ENCODE measurements at places on chromosomes 2 and 18.

- DNase-seq = no peak
Observed at GRCh38 chr18:79377187-79377891, 18.4 kb upstream of the NFATC1 start.

DNA sequence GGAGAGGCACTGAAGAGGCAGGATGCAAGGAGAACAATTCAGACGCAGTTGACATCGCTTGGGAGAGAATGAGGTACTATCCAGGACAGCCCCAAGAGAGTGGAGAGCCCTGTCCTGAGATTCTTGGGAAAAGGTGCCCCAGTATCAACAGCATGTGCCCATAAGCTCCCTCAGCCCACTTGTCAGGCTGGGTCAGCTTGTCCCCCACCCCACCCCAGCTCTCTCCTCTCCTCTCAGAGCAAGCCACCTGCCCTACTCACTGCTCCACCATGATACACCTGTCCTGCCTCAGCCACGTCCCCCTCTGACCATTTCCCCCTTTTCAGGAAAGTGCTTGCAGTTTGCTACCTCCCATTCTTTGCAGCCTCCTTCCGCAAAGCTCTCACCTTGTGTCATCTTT lies 111.8 kb downstream of the XRCC5 start:
- no peak for DNase-seq

DNA sequence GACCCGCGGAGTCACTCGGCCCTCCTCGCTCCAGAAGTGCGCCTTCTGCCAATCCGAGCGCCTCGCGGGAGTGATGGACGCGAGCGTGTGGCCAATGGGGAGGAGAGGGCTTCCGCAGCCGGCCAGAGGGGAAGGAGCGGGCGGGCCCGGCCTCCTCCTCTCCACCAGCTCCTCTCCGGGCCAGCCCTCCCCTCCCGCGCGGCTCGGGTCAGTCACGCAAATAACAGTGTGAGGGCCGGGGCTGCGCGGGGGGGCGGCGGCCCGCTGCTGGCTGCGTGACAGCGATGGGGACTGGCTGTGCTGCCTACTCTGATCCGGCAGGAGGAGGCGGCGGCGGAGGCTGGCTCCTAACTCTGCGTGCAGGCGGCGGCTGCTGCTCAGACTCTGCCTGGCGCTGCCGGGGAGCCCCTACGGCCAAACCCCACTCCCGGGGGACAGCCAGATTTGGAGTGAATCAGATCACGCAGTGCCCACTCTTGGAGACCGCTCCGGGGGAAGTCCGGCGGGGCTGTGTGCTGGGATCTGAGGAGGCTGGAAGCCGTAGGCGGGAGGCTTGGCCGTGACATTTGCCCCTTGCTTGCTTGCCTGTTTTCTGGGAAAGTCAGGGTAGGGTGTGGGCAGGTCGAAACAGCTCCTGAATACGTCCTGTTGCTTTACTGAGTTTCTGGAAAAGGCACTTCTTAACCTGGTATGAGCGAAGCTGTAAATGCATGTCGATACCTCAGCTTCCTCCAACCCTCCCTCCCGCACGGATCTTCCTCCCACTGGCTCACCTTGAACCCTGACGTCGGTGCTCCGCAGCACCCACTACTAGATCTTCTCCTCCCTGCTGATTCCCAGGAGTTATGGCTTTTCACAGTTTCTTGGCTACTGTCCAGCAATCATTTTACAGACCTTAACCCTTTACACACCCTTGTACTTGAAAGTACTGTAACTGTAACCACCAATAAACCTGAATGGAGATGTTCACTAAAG lies 97.9 kb upstream of the SERTAD2 start:
- no peak for DNase-seq

DNA sequence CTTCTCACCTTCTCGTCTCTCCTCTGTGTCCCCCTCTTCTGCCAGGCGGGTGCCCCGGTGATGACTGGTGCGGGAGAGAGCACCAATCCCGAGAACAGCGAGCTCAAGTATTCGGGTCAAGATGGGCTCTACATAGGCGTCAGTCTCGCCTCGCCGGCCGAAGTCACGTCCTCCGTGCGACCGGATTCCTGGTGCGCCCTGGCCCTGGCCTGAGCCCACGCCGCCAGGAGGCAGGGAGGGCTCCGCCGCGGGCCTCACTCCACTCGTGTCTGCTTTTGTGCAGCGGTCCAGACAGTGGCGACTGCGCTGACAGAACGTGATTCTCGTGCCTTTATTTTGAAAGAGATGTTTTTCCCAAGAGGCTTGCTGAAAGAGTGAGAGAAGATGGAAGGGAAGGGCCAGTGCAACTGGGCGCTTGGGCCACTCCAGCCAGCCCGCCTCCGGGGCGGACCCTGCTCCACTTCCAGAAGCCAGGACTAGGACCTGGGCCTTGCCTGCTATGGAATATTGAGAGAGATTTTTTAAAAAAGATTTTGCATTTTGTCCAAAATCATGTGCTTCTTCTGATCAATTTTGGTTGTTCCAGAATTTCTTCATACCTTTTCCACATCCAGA lies 31.3 kb downstream of the GATA6 start:
- DNase-seq = no peak

DNA sequence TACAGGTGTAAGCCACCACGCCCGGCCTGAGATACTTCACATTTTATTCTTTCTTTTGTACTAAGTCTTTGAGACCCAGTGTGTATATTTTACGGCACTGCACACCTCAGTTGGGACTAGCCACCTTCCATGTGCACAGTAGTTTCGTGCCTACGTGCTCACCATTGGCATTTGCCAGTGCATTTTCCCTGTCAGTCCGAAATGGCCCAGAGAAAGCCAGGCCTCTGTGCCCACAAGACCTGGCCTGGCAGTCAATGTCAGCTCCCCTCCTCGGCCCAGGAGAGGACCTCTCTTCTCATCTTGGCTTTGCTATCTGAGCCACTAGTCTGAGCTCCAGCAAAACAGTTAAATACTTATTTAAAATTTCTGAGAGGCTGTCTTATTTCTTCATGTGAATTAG lies 147.8 kb upstream of the KLHL29 start:
- no peak for DNase-seq

- DNase-seq = no peak
Observed at GRCh38 chr18:60111525-60111924, 211.7 kb downstream of the PMAIP1 start.

DNA sequence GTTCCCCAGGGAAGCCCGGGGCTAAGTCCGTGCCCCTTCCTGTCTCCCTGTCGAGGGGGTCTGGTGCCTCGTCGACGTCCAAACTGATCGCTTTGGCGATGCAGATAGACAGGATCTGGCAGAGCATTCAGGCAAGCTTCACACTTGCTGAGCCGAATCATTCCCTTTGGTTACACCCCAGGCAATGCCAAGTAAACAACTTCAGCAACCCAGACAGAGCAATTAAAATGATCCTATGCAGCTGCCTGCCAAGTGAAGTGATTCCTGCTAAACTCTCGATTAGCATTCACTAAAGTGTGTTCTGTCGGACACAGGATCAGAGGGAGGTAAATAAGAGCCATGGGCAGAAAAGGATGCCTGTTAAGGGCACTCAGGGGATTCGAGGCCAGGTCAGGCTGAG lies 108.2 kb upstream of the RAB12 start:
- no peak for DNase-seq

- no peak for DNase-seq
Observed at GRCh38 chr2:176583607-176584006, 314.4 kb downstream of the MTX2 start.

- DNase-seq = peak; percentile 96
Observed at GRCh38 chr2:86195055-86195807, at the start of gene IMMT. IMMT (minus strand) TSS chr2:86195462; CDS start chr2:86195382, 80 bp downstream.

DNA sequence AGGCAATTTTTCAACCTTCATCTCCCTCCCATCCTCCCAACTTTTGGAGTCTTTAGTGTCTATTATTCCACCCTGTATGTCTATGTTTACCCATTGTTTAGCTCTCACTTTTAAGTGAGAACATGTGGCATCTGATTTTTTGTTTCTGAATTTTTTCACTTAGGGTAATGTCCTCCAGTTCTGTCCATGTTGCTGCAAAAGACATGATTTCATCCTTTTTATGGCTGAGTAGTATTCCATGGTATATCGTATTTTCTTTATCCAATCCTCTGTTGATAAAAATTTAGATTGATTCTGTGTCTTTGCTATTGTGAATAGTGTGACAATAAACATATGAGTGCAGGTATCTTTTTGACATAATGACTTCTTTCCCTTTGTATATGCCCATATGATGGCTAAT lies 48.2 kb downstream of the G6PC2 start:
- DNase-seq = no peak

DNA sequence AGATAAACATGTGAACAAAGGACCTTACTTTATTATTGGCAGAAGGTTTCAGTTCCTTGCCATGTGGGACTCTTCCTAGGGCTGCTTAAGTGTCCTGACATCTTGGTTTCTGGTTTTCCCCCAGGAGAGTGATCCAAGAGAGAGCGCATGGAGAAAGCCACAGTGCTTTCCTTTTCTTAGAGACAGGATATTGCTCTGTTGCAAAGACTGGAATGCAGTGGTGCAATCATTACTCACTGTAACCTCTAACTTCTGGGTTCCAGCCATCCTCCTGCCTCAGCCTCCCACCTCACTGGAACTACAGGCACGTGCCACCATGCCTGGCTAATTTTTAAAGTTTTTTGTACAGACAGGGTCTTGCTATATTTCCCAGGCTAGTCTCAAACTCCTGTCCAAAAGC lies 38.1 kb upstream of the TCF7L1 start:
- no peak for DNase-seq

DNA sequence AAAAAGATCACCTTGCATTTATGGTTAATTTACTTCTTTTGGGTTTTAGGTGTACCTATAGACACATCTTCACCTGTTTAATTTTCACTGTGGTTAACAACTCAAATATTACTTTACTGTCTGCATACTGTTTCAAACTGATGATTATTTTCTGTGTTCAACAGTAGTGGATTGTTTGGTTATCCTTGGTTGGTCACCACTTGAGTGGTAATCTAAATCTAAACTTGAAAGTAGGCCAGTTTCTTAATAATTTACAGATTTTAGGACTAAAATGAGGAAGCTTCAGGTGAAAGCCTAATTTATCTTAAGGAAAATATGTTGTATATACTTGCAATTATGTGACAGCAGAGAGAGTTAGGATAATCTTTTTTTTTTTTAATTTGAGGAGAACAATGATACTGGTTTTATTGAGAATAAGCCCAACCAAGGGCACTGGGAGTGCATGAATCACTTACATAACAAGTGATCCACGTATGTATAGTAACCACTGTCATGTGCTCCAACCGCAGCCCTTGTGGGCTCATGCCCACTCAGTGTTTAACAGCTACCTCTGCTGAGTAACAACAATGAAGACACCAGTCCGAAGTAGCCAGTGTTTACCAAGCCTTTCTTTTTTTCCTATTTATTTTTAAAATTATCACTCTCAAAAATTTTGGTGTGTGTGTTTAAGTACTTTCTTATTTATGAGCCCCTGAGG lies 31.0 kb upstream of the WDSUB1 start:
- DNase-seq = no peak

DNA sequence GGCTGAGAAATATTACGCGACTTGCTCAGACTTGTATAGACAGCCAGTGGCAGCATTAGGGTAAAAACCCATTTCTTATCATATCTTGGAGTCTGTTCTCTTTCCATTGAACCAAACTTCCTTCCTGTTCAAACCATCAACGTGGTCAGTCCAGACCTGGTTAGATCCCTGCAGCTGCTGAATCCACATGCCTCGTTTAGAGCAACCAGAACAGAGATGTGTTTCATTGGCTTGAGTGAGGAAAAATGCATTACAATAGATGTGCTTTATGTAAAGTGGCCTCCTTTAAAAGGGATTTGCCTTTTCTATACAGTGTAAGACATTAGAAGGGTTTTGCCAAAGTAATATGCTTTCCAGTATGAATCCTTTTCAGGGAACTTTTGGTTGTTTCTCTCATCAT lies 232.4 kb downstream of the MEIS1 start:
- peak; percentile 4 for DNase-seq

DNA sequence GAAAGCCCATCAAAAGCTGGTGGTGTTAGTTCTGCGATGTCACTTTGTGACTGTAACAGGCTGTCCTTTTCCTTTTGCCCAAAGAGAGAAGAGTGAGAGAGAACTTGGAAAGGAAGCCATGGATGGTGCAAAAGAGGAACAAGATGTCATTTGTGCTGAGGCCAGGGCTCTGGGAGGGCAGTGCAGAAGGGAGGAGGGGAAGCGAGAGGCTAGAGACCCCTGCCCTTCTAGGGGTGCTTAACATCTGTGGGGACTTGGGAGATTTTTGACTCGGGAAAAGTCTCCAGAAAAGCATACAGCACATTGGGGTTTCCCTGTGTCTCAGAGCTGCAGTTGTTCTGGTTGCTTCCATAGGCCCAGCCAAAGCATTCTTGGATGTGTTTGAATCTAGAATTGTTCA lies 49.6 kb downstream of the ZBTB7C start:
- DNase-seq = no peak

DNA sequence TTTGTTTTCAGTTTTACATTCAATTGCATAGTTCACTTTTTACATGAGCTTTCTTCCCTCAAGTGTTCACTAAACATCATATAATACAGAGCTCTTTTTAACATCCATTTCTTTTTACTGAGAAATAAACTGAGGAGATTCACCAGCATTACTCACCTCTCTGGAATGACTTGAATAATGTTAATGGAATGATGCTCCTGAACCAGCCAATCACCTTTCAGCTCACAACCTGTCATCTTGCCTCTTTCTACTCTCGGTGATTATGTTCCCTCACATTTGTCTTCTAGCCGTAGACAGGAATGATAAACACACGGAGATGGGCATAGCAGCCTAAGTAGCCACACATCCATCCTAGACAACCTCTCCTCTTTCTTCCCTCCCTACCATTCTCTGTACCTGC lies 301.7 kb downstream of the PAX3 start:
- no peak for DNase-seq

DNA sequence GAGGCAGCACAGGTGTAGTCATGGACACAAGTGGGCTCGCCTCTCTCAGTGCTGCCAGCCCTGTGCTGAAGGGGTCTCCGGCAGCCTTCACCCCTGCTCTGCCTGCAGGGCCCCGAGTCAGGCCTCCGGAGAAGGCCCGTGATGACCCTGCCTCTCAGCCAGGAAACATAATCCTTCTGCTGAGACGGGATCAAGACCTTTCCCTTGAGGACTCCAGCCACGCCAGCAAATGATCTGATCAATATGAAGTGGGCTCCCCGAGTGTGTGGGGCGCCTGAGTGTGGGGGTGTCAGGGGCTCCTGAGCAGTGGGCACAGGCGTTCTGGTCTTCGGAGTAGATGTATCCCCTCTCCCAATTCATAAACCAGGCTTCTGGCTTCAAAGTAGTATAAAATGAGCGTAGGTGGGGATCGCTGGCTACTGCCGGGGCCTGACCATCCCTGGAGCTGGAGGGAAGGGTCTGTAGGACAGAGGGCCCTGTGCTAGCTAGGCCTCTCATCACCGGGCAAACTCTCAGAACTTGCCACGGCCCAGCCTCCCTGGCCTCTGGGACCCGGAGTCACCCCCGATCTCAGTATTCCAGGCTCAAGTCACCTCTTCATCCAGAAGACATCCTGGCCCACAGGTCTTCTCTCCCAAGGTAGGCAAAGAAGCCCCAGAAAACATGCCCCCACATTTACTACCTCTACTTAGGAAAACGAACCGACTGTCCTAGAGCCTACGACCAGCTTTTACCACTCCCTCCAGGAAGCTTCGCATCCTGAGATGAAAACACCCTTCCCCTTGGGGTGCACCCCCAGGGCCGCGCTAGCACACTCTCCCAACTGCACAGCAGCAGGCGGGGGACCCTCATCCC lies 33.6 kb downstream of the CRACDL start:
- no peak for DNase-seq

GRCh38 chr2:9333591-9334171 lies 89.6 kb downstream of the ITGB1BP1 start:
- DNase-seq = no peak

- no peak for DNase-seq
Observed at GRCh38 chr18:37529863-37530262, 35.7 kb downstream of the CELF4 start.
